G401 (cell line): ENCODE measurements at places on chromosomes 6 and 20. TPM values are rescaled to one million over a fixed set of nuclear protein-coding genes. Genes with fewer than 3 reads are reported as not detected.
A peak's percentile ranks its signal among the peaks of the same experiment; 100 is the strongest.

Gene CAGE1
- 0.47 TPM in 1 of 2 replicates, not detected in the other for total RNA-seq

DNA sequence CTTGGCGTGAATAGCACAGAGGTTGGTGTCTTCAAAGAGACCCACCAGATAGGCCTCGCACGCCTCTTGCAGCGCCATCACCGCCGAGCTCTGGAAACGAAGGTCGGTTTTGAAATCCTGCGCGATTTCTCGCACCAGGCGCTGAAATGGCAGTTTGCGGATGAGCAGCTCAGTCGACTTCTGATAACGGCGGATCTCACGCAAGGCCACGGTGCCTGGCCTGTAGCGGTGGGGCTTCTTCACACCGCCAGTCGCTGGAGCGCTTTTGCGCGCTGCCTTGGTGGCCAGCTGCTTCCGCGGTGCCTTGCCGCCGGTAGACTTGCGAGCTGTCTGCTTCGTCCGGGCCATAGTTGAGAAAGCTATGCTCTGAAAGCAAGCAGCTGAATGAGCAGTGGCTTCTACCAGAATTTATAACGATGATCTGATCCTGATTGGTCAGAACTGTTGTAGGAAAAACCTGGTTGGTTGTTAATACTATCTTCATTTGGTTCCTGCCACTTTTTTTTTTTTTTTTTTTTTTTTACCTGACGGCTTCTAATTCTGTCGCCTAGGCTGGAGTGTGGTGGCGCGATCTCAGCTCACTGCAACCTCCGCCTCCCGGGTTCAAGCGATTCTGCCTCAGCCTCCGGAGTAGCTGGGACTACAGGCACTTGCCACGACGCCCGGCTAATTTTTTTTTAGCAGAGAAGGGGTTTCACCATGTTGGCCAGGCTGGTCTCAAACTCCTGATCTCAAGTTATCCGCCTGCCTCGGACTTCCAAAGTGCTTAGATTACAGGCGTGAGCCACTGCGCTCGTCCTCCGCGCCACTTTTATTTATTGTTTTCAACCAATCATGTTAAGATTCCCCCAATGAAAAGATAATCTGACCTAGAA is 21.5 kb downstream of the OR2B2 start:
- peak; percentile 81 for DNase-seq

Gene PANK2
- total RNA-seq: 58.6 and 65.2 TPM in 2 replicates

DNA sequence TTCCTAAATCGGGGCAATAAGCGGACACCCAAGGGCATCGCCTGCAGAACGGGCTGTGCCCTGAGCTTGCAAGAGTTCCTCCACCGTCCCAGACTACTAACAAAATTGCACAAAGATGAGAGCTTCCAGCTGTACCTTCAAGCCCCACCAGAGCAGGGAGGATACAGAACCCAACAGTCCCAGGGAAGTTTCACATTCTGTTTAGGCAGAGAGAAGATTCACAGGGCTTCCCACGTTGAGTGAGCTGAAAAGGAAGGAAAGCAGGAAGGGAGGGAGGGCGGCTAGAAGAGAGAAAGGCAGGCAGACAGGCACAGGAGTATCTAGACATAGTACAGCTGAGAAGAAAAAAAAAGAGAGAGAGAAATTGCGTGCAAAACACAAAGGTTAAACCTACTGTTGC is 112.6 kb upstream of the AFDN start:
- DNase-seq: no peak

DNA sequence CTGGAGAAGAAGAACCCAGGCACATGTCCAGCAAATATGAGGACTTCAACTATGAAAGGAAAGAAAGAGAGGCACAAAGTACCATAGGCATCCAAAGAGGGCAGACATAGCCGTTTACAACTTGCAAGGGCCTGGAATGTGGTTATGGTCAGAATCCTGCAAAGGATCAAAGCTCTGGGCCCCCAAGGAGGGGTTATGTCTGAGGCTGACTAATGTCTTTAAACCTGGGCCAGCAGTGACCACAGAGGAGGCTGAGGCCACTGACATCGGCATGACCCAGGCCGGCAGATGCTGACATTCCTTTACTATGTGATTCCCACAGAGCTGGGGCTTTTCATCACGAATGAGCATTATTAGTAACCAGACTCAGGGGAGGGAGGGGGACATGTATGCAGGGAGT is 861.1 kb downstream of the DHX35 start:
- no peak for DNase-seq

Gene SYNGAP1
- total RNA-seq: 4.0 and 7.4 TPM in 2 replicates

Gene SIGLEC1
- not detected in 2 replicates for total RNA-seq

DNA sequence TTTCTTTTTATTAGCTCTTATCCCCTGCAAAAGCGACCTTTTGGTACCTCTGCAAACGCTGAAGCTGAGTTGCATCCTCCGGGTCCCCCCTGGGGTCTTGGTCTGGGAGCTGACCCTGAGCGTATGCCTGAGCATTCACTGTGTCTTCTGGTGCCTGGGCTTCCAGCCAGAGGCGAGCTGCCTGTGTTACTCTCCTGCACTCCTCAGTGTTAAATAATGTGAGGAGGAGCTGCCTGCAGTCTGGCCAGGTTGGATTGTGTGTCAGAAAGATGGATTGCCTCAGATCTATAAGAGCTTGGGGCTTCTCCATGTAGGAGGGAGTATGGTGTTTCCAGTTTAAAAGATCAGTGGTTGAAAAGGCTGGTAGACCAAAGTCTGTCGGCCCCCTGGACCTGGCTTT is 8.7 kb upstream of the GMPR start:
- DNase-seq: peak; percentile 59

DNA sequence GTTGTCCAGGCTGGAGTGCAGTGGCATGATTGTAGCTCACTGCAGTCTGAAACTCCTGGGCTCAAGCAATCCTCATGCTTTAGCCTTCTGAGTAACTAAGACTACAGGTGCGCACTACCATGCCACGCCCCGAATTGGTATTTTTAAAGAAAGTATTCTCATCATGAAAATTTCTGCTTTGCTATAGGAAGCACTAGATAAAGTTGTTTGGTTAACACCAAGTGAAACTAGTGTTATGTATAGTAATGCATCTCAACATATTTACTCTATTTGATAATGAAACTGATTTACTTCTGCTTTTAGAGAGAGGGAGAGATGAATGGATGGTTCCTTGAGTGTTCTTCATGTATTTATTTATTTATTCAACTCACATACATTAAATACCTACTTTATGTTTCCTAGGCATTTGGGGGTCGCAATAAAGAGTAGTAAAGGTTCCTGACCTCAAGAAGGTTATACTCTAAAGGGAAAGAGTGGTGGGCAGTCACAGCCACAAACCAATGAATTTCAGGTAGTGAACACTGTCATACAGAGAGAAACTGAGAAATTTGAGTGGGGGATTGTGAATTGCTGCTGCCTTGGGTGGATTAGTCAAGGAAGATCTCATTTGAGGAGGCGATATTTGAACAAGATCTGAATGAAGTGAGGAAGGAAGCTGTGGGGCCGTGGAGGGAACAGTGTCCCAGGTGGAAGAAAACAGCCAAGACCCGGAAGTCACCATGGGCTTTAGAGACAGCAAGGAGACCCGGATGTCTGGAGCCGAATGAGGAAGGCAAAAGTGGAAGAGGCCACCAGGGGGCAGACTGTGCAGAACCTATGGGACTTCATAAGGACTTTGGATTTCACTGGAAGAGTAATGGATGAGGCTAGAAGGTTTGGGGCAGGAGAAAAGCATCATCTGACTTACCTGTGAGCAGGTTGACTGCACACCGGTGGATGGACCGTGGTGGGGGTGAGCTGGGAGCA is 185.6 kb downstream of the TSHZ2 start:
- peak; percentile 28 for DNase-seq

Gene SPATS1
- total RNA-seq: 8.4 and 10.1 TPM in 2 replicates

Gene ABHD16B
- total RNA-seq: 0.74 TPM in 1 of 2 replicates, not detected in the other

DNA sequence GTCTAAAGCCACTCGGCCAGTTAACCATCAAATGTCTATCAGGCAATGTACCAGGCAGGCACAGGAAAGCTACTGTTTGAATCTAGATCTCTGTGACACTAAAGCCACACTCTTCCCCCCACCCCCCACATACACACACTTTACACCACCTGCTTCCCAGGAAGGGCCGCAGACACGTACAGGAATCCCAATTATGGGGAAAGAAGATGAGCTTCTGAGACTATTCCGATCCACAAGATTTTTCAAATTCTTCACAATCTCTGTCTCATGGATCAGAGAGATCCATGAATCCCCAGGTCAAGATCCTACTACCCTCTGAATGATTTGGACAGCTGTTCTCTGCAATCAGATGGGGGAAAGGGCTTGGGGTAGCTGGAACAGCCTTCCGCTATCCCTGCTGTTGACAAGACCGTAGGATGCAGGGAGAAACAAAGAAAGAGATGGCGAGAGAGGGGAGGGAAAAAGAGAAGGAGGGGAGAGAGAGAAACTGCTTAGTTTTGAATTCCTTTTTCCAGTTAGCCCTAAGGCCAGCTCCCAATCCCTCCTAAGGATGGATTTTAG is 25.4 kb upstream of the RIMS4 start:
- no peak for DNase-seq

- no peak for DNase-seq
These were observed 17.3 kb upstream of the ID1 start for GRCh38 chr20:31587545-31588389.

- DNase-seq: peak; percentile 31
These were observed 45.7 kb upstream of the RPS6KA2 start for GRCh38 chr6:166672624-166673206.

DNA sequence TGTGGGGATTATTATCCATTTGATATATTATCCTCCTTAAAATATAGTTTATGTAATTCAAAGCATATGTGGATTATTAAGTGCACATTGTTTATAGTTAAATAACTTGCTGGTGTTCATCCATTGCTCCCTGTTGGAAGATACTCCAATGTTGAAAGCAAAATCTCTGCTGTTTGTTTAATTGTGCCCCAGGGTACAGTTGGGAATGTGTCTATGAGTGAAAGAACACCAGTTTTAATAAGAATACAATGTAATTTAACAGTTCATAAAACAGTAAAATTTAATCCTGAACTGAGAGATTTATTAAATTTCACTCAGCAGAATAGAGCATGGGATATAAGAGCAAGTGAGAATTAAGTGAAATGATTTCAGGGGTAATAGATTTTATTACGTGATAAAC is 364.9 kb downstream of the GRIK2 start:
- DNase-seq: no peak

Gene E2F1
- total RNA-seq: 44.1 and 44.2 TPM in 2 replicates

DNA sequence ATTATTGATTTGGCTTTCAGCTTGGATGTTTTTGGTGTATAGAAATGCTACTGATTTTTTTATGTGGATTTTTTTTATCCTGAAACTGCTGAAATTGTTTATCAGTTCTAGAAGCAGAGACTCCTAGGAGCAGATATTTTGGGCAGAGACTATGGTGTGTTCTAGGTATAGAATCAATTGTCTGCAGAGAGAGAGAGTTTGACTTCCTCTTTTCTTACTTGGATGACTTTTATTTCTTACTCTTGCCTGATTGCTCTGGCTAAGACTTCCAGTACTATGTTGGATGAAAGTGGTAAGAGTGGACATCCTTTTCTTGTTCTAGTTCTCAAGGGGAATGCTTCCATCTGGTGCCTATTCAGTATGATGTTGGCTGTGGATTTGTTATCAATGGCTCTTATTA is 370.6 kb downstream of the PHF3 start:
- no peak for DNase-seq
